ENCODE measurements at places on chromosomes 6 and 20.

- DNase-seq: no peak
Observed at GRCh38 chr20:38452880-38453624, 17.9 kb upstream of the SNHG17 start.

DNA sequence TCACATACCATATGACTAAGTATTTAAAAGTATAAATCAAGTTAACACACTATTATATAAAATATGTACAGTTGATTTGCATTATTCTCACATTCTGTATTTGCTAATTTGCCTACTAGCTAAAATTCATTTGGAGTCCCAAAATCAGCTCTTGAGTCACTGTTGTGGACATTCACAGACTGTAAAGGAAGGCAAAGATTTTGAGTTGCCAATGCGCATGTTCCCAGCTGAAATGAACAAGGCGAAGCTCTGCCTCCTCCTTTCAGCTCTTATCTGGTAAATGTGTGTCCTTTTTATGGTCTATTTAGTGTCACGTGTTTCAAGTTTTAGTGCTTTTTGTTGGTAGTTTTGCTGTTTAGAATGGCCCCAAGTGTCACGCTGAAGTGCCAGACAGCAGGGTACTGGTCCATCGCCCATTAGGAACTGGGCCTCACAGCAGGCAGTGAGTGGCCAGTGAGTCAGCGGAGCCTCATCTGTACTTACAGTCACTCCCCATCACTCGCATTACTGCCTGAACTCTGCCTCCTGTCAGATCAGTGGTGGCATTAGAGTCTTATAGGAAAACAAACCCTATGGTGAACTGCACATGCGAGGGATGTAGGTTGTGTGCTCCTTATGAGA, 87.2 kb upstream of the ADTRP start:
- DNase-seq: no peak

- DNase-seq: no peak
Observed at GRCh38 chr6:109998159-109998785, 20.2 kb downstream of the GPR6 start.

DNA sequence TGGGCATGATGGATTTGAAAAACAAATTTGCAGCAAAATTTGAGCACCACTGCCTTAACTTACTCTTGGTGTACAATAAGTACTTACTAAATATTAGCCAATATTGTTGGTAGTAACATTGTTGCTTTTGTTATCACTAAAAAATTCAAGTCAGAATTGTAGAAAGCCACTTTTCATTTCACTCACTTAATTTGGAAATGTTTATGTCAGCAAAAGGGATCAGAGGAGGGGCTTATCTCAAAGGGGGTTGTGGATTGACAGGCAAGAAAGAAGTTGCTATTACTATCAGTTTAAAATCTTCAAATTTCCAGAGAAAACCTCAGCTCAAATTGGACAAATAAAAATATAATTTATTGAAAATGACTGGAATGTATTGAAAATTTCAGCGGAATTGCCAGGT, 241.5 kb downstream of the PLCB1 start:
- DNase-seq: no peak

GRCh38 chr20:17878912-17879602, 89.5 kb downstream of the SNX5 start:
- no peak for DNase-seq

DNA sequence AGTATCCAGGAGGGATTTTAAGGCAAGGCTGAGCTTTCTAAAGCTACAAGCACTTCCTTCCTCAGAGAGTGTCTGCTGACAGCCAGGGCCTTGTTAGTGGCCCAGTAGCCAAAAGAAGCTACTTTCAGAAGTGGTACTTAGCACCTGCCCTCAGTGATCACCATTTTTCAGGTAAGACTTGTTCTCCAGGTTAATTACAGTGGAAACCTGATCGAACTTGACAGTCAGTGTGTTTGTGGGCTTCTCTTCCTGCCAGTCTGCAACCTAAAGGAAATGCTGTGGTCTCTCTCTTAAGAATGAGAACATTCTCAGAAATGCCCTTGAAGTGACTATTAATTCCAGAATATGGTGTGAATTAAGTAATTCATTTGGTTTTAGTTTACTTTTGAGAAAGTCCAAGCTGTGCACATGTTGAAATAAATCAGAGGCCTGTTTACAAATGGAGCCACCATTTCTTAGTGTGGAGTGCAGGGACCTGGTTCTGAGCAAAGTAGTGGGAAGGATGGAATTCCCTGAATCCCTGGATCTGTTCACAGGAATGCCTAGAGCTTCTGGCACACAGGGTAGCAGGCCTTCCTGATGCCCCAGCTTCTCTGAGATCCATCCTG, 185.3 kb upstream of the AGPAT4 start:
- no peak for DNase-seq

DNA sequence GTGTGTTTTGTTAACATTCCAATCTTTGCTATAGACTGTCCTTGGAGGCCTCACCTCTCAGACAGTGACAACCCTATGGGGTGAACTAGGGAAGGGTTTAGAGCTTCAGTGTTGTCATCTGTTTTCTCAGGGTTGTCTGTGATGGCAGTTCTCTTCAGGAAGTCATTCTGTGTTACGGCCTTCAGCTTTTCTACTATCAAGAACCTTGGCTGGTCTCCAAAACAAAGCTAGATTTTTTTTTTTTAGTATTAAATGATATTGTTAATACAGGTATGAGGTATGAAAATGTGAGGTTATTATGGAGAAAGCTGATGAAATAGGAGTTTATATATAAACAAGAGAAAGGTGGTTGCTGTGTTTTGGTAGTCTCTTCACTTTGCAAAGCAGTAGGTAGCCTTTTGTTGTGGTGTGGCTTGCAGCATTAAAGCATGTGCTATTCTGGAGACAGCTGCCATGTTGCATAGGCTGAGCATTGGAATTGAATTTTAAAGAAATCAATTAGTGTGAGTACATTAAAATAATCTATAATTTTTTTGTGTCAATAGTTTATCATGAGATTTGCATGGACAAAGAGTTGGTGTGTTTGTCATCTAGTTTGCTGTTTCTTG, 162.6 kb downstream of the CARMIL1 start:
- DNase-seq: no peak

DNA sequence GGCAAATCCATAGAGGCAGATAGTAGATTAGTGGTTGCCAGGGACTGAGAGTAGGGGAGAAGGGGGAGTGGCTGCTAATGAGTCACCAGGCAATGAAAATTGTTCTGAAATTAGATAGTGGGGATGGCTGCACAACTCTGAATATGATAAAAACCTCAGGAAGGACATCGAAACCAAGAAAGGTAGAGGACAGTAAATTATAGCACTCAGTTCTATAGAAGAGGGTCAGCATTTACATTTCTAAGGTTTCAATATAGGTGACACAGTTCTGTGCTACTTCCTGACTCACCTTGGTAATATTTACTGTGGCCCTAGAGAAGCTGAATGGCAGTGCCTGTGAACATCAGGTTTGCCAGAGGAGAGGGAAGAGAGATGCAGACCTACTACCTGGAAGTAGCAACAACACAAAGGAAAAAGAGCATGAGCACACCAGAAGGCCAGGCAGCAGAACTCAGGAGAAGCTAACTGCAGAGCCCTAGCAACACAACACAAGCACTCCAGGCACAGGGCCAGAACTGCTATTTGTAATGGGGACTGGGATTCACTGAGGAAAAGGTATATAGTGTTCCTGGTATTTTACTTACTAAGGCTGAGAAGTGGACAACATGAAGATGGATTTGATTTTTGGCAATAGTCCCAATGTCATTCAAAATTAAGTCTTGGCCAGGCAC, 75.9 kb downstream of the PLCG1 start:
- DNase-seq: no peak

GRCh38 chr20:44031001-44031574, 116.4 kb downstream of the TOX2 start:
- no peak for DNase-seq

GRCh38 chr6:170026751-170027646, 263.9 kb downstream of the DLL1 start:
- DNase-seq: peak; percentile 4

GRCh38 chr20:23126281-23127061, 40.3 kb upstream of the CD93 start:
- no peak for DNase-seq

GRCh38 chr6:108078191-108078590, 3.6 kb upstream of the OSTM1 start:
- no peak for DNase-seq

DNA sequence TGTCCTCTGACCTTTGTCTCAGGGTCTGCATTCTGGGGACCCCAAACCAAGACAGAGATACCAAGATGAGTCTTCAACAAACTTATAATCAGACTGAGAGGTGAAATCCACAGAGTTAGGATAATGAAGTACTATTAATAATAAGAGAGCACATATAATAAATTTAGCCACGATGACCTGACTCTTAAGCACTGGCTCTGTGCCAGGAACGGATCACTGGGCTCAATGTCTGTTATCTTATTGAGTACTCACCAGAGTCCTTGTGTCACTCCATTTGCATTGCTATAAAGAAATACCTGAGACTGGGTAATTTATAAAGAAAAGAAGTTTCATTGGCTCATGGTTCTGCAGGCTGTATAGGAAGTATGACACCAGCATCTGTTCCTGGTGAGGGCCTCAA, 18.9 kb upstream of the ITPR3 start:
- no peak for DNase-seq

- DNase-seq: no peak
Observed at GRCh38 chr6:130359736-130360135, 6.1 kb upstream of the TMEM200A start.

GRCh38 chr6:83853178-83854000, at the start of gene RIPPLY2:
Gene RIPPLY2, plus strand, starts transcription at chr6:83853360. Its CDS starts 57 bp downstream, at chr6:83853417.
- DNase-seq: no peak
